NB4 (cell line): ENCODE measurements at places on chromosomes 5 and 9.

- no peak for DNase-seq
These were observed 221.6 kb upstream of the SLC30A5 start for GRCh38 chr5:68872088-68872839.

GRCh38 chr5:11497651-11498050, 406.6 kb downstream of the CTNND2 start:
- DNase-seq: no peak

DNA sequence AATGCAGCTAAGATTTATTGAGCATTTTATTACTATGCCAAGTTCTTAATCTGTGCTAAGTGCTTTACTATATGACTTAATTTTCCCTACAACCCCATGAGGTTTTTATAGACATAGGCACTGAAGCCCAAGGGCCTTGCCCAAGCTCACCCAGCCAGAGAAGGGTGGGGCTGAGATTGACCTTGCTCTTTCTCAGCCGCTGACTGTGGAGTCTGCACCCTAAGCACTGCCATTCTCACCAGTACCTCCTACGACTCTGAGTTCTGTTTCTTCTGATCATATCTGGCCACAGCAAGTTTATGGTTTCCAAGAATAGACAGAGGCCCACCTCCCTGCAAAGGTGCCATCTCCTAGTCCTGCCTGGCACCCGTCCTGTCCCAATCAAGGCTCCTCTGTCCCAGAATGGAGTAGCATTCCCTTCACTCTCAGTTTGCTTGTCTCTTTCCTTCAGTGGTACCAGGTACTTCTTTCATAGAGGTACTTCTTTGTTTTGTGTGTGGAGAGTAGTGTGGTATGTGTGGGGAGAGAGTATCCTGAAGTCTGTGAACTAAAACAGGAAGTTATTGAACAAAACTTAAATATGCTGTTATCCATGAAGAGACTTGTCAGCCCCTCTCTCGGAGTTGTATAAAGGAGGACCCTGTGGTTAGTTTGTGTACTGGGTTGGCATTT, 42.6 kb downstream of the CSF1R start:
- peak; percentile 69 for DNase-seq

- DNase-seq: no peak
These were observed 42.9 kb downstream of the ITGA1 start for GRCh38 chr5:52830650-52831049.

GRCh38 chr5:169027501-169028061, 273.4 kb downstream of the SLIT3 start:
- DNase-seq: no peak

DNA sequence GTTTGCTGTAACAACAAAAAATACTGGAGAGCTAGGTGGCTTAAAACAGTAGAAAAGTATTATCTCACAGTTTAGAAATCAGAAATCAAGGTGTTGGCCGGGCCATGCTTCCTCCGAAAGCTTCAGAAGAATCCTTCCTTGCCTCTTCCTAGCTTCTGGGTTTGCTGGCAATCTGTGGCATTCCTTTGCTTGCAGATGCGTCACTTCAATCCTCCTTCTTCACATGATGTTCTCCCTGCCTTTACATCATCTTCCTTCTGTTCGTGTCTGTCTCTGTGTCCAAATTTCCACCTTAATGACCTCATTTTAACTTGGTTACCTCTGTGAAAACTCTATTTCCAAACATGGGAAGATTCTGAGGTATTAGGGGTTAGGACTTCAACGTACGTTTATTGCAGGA, 90.4 kb upstream of the CHD1 start:
- DNase-seq: no peak

DNA sequence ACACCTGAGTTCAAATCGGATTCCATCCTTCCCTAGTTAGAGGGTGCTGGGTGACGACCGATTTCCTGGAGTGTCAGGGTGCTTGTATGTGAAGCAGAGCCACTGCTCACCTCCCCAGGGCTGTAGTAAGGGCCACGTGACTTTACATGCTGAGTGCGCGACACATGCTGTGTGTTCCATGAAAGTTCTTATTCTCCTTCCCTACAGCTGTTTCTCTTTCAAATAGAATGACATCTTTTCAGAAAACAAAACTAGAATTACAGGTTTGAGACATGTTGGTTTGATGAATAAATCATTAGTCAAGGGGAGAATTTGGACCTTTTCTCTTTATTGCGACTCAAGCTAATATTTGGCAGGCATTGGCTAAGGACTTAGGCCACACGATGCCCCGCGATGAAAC, 113.1 kb downstream of the JMY start:
- no peak for DNase-seq

DNA sequence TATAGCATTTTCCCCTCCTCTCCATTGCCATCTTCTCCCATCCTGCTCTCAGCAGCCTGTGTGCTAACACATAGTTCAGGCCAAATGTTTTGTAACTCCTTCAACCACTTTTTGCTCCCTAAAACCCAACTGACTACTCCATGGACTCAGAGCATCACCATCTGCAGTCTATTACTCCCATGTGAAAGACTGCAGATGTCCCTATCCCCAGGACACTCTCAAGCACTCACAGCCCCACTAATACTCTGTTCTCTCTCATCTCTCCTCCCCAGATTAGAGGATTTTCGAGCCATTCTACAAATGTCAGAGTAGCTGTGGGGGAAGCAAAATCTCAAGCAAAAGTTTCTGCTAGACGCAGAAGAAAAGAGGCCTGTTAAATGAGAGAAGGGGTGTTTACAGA, 99.3 kb downstream of the ITGA1 start:
- DNase-seq: no peak

- DNase-seq: peak; percentile 56
These were observed 1.1 kb upstream of the UBAP2 start for GRCh38 chr9:34049630-34050384.

GRCh38 chr9:107218829-107219485, 64.1 kb upstream of the RAD23B start:
- no peak for DNase-seq
